CD4-positive, alpha-beta T cell treated with Interleukin-2 at 100 ng/mL for 4 hours (primary cell): ENCODE measurements at places on chromosomes 5 and 9.

GRCh38 chr5:79653843-79654242 lies 35.8 kb upstream of the CMYA5 start:
- DNase-seq = no peak

- no peak for DNase-seq
These were observed 6.9 kb upstream of the SCAMP1 start for GRCh38 chr5:78353520-78353919.

- DNase-seq = no peak
These were observed 18.8 kb downstream of the KLF9 start for GRCh38 chr9:70395652-70396051.

DNA sequence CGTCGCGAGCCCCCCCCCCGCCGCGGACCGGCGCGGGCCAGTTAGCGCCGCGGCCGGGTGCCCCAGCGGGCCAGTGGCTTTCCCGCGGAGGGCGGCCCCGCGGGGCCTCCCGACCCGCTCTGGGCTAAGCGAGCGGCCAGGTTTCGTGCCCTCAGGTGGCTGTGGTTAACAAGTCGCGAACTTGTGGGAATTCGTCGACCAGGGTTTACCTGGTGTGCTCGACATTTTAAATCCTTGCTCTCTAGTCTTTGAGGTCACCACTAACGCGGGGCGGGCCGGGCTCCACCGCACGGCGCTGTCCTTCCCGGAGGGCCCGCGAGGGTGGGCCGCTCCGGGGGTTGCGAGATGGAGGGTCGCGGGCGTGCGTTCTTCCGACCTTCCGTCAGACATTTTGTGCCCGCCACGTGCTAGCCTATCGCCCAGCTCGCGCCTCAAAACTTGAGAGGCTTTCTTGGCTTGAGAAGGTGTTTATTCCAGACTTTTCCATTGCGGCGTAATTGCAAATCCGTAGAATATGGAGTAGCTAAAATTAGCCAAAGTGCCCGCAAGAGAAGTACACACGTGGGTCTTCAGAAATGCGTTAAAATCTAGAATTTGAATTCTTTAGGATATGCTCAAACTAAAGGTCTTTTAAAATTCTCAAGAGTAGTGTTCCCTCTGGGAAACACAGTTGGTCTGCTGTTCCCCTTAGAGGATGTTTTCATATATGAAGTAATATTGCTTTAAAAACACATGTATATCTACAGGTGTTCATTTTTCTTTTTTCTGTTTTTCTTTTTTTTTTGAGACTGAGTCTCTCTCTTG lies 2.1 kb downstream of the ANP32B start:
- DNase-seq = peak; percentile 38

DNA sequence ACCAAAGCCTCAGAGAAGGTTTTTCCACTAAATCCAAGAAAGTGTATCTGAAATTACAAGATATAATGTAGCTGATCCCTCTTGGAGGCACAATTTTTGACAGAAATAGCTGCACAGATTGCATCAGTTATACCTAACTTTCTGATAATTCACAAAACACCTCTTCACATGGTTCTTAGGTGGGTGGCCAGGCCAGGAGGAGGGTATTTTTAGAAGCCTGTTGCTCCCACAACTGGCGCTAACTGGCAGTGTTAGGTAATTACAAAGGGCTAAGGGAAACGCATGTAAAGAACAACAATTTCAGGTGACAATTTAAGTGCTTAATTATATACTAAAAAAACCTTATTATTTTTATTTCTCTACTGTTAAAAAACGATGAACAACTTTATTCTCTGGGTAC lies 247.9 kb downstream of the BNC2 start:
- no peak for DNase-seq

DNA sequence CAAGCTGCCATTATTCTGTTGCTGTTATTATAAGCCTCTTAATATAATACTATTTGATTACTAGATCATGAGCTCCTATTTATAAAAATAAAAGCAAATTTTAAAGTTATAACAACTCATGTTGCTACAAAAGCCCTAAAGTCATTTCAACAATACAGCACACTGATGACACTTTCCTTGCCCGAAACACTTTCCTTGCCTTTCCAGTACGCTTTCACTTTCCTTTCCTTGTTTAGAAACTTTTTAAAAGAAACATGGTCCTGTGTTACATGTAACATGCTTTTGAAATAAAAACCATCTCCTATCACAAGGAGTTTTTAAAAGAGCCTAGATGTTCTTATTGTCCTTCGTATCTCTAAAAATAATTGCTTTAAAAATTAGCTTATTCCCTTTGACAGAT lies 688.4 kb downstream of the PTPRD start:
- DNase-seq = no peak
